NCI-H526 treated with DMSO at 0.1 percent for 48 hours (cell line): ENCODE measurements at places on chromosomes 1 and 21.
A peak's percentile ranks its signal among the peaks of the same experiment; 100 is the strongest.

- no peak for DNase-seq
These were observed 81.5 kb downstream of the NDUFS5 start for GRCh38 chr1:39107341-39108290.

DNA sequence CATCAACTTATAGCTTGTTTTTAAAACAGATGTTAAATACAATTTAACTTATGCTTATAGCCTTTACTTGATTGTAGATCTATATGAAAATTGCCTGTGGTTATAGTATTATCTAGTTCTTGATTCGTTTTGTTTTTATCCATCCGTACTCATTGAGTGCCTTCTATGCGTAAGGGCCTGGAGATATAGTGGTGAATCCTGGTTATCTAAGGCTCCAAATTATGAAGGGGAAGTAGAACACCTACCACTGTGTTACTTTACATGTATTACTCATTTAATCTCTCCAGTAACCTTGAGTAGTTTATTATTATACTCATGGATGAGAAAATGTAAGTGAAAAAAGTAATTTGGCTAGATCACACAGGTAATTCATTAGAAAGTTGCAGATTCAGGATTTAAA lies 121.8 kb downstream of the OSBPL9 start:
- DNase-seq: no peak

GRCh38 chr1:40689737-40690136 lies 1.8 kb upstream of the NFYC start:
- no peak for DNase-seq

DNA sequence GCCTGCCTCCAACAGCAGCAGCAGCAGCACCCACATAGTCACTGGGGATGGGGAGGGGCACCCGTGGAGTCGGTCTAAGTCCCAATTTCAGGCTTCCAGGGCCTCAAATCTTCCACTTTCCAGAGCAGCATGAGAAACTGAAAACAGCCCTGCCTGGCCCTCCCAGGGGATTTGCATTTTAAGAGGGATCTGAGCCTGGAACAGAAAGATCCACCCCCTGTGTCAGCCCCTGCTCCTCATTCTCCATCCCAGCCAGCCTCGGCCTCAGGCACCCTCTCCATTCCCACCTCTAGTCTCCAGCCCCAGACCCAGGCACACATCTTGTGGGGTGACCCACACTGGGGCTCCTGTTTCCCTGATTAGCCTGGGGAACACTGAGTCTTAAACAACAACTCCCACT lies 51.8 kb downstream of the FBXO2 start:
- no peak for DNase-seq

DNA sequence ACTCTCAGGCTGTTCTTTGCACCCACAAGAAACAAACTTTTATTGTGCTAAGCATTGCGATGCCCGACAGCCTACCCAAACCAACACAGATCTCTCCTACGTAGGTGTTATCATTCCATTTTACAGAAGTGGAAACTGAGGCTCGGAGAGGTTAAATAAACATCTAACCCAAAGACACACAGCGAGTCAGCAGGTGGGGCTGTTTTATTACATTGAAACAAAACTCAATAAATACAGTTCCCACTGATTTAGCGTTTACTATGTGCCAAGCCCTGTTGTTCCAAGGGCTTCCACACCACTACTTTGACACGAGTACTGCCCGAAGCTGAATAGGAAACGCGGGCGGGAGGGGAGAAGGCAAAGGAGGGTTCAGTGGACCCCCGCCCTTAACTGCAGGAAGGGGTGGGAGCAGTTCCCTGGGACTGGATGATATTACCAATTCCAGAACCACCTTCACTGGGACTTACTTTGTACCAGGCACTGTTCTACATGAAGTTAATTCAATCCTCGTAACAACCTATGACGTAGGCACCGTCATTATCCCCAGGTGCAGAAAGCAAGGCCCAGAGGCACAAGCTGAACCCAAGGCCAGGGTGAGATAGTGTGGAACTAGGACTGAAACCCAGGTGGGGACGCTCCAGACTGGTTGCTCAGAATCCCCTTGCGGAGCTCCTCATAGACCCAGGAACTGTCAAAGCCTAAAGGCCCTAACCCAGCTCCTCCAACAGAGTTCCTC lies 19.3 kb upstream of the ALDH4A1 start:
- no peak for DNase-seq

- no peak for DNase-seq
These were observed 39.0 kb downstream of the LPAR3 start for GRCh38 chr1:84853741-84854721.

GRCh38 chr21:42465008-42465802 lies 30.8 kb downstream of the RSPH1 start:
- no peak for DNase-seq

GRCh38 chr1:233394860-233395717 lies 67.6 kb downstream of the MAP3K21 start:
- DNase-seq: peak; percentile 53

DNA sequence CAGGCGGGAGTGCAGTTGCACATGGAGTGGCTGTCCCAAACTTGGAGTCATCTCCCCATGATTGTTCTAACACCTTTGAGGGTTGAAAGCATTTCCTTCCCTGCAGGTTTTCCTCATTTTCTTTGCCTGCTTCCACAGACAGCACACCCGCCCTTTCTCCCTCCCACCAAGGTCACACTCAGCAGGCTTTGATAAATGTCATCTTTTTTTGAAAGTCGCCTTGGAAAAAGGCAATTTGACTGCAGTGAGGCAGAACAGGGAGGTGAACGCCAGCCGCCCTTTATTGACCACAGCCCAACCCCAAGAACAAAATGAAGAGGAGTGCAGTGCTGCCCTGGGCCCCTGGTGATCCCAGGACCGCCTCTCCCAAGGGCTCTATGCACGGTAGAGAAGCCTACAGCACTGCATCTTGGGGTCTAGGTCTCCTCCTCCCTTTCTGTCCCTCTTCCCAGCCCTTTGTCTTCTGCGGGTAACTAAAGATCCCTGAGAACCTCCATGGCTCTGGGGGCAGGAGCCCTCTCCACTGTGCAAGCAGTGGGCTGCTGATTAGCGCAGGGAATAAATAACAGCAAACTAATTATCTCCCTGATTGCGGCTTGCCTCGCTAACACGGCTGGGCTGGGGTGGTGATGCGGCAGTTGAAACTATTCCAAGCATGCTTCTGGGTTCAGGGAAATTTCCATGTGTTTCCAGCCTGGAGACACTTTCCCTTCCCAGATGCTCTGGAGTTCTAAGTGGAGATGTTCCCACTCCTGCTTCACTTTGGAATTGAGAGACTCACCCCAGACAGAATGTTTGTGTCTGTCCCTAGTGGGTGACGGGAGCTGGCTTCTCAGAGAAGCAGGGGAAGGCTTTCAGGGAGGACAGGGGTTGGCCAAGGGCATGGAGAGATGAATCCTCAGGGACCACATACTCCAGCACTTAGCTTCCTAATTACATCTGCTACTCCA lies 11.8 kb upstream of the AMIGO1 start:
- DNase-seq: no peak

GRCh38 chr1:201406831-201407406 lies 7.8 kb upstream of the LAD1 start:
- no peak for DNase-seq

GRCh38 chr1:246632281-246633168 lies 66.3 kb downstream of the CNST start:
- DNase-seq: no peak

DNA sequence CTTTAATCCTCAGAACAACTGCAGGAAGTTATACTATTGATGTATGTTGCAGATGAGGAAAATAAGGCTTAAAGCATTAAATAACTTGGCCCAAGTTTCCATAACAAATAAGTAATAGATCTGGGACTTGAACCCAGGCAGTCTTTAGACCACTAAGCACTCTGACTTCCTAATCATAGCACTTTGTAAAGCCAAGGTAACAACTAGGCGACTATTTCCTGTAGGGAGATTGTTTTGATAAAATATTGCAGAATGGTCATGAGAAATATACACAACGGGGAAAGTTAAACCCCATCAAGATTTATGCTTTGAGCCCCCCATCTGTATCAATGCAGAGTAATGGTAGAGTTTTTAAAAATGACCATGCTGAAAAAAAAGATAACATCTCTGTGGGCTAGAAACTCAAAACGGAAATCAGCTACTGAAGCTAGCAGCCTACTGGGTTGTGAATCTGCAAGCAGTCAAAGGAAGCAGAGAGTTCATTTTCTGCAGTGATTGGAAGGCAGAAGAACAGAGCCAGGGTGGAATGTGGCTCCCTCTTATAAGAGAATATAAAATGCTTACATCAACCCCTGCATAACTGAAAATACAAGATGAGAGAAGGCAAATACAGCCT lies 111.2 kb upstream of the OLIG2 start:
- no peak for DNase-seq

DNA sequence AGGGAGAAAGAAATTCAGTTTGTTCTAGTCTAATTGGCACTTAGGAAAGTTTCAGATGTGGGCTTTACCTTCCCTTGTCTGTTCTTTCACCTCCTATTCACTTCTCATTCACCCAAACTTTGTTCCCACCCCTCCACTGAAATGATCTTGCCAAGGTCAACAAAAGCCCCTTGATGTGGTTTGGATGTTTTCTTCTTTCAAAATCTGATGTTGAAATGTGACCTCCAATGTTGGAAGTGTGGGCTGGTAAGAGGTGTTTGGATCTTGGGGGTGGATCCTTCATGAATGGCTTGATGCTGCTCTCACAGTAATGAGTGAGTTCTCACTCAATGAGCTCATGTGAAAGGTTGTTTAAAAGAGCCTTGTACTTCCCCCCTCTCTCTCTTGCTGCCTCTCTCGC lies 379.3 kb downstream of the HHIPL2 start:
- no peak for DNase-seq

GRCh38 chr1:186535388-186536133 lies 74.6 kb upstream of the PDC start:
- DNase-seq: no peak

DNA sequence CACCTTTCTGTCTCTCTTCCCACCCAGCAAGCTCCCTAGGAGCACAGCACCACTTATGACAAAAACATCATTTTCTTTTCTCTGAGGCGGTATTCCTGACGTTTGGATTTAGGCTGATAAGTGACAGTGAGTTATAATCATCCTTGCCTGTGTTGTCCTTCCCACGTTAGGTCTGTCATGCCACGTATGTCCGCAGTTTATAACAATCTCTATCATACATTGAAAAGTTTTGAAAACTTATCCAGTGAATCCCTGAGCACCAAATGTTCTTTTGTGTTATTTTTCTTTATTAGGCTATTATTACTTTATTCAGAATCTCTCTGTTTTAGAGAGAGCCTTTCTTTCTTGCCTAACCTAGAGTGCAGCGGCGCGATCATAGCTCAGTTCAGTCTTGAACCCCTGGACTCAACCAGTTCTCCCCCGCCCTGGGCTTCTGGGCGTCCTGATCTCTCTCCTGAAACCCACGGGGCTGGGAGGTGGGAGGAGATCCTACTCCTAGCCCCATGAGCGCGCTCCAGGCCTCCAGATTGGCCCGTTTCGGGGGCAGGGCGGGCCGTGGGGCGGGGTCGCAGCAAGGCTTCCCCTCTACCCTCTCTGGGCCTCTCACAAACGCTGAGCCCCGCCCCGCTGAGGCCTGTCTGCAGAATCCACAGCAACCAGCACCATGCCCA lies at the start of gene GSTM2:
GSTM2 (plus strand) TSS at position 606 of the 671 bp plus-strand sequence; CDS start at position 665, 59 bp downstream.
- DNase-seq: peak; percentile 82

- DNase-seq: no peak
These were observed 672.6 kb upstream of the NEGR1 start for GRCh38 chr1:72954943-72955342.

DNA sequence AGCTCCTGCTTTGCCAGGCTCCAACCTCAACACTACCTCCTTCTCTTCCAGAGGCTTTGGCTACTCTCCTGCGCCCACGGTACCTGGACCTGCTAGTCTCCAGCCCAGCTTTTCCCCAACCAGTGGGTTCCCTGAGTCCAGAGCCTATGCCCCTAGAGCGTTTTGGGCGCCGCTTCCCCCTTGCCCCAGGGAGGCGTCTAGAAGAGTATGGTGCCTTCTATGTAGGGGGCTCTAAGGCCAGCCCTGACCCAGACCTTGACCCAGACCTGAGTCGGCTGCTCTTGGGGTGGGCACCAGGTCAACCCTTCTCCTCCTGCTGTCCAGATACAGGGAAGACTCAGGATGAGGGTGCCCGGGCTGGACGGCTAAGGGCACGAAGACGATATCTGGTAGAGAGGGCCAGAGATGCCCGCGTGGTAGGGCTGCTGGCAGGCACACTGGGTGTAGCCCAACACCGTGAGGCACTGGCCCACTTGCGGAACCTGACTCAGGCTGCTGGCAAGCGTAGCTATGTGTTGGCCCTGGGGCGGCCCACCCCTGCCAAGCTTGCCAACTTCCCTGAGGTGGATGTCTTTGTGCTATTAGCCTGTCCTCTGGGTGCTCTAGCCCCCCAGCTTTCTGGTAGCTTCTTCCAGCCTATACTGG lies 1.6 kb downstream of the DPH2 start:
- DNase-seq: no peak

- no peak for DNase-seq
These were observed 22.4 kb downstream of the ZZZ3 start for GRCh38 chr1:77659879-77660593.

- DNase-seq: no peak
These were observed 736.9 kb upstream of the ADAMTS5 start for GRCh38 chr21:27703791-27704190.

DNA sequence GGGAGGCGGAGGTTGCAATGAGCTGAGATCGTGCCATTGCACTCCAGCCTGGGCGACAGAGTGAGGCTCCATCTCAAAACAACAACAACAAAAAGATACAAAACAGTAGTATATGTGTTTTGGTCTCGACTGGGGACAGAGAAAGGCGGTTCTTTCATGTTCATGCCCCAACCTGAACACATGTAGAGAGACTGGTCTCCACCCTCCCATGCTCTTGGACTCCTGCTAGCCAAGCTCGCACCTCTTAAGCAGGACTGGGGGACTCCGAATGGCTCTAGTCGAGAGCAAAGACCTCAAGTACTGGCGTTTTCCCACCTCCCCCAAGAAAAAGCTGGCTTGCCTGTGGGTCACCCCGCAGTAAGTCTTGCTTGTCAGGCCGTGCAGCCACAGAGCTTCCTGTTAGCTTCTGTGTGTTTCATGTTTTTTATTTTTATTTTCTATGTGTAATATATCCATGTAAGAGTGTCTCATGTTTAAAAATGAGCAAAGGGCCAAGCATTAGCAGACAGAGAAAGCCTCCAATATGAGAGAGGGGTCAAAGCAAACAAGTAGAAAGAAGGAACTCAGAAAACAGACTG lies 91.6 kb downstream of the SCCPDH start:
- no peak for DNase-seq

DNA sequence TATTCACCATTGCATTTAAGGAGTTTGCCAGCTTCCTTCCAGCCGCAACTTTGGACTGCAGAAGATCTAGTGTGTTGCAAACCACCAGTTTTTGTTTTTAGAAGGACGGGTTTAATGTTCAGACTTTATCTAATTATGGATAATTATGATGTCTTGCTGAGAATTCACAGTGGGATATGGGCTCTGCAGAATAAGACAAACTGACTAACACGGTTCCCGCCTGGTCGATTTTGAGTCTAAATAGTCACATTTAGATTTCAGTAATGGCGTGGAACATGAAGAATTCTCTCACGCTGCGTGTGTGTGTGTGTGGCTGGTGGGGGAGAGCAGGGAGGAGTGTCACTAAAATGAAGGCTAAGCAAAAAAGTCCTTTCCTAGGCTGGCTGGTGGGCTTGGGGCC lies 48.5 kb upstream of the DMRTB1 start:
- DNase-seq: no peak

DNA sequence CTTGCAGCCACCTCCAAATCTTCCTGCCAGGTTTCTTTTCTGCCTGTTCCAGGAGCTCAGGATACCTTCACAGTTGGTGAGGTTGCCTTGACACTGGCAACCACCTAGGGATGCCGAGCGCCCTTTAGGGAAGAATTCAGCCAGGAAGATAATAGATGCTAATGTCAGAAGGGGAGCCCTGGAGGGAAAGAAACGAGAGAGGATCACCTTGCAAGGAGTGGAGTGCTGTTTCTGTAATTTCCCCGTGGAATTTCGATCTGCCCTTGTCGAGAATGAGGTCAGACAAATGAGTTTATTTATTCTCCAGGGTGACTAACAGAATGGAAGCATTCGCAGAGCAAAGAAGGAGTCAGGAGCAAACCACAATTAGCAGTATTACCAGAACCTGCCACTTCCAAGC lies 315.8 kb upstream of the KAZN start:
- no peak for DNase-seq
